NCI-H748 treated with DMSO at 0.1 percent for 48 hours (cell line): ENCODE measurements at places on chromosomes 1 and 21.

DNA sequence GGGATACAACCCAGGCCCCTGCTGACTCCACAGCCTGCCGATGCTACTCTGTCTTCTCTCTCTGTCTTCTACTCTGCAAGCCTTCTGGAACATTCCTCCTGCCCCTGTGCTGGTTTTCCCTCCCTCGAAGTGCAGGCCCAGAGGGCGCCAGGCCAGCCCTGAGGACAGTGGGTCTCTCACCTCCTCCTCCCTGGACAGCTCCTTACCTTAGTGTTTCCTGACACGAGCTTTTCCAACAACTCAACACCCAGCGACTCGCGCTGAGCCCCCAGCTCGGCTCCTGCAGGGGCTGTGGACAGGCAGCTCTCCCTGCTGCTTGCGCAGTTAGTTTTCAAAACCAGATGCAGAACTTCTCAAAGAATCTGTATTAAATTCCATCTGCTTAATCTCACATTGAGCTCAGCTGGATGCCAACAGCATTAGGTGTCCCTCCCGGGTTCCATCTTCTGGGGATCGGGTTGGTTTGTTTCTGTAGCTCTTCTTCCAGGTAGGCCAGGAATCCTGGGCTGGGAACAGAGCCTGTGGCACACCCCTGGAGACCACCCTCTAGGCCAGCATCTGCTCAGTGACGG, 54.2 kb downstream of the PTPRU start:
- no peak for DNase-seq

DNA sequence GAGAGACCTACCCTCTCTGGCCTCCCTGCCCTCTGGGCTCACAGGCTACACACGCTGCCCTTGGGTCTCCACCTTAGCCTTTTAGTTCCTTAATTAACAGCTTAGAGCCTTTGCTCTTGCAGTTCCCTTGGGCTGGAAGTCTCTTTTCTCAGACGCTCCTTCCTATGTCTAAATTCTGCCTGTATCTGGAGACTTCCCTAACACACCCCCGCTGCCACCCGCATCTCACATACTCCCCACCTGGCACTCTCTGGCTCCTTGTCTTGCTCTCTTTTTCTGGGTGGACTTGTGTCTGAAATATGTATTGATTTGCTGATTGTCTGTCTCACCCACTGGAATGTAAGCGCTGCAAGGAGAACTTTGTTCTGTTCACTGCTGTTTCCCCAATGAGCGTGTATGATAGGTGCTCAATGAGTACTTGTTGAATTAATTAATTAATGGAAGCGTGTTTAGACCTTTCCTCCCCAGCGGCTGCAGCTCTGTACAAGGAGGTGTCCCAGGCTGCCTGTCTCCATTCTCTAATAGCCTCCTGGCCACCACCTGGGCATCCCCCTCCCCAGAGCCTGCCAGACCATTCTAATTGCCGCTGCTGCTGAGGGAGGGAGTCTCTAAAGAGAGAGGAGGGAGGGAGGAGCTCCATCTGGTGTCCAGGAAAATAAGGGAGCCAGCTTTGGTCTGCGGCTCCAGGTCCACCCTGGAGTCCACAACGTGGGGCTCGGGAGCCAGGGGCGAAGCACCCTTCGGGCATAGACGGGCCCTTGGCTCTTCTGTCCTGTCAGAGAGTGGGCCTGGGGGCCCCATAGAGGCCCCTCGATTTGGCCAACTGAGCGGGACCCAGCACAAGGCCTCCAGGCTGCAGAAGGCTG, 95.4 kb downstream of the RNF220 start:
- DNase-seq, result no peak

GRCh38 chr1:67382292-67382691, 47.9 kb downstream of the SERBP1 start:
- DNase-seq, result no peak

DNA sequence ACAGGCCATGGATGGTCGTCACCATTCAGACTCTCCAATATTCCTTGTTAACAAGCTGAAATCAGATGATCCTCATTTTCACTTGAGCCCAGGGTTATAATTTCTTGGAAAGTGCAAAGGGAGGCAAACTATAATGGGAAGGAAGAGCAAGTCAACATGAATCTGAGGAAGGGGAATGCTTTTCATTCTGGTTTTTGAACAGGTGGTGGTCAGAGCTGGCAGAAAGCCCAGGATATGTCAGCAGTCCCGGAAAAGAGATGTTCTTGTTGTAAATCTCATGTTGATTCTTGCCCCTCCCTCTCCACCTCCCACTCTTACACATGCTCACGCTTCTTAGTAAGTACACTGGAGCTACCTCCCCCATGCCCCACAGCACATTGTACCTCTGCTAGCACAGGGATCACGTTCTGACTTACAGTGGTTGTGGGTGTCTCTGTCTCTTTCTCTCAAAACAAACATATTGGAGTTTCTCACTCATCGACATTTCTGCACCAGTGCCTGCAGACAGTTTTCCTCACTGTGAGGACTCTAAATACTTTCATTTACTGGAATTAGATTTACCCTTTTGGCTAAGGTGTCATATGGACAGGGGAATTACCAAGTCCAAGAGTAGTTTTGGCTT, 77.6 kb downstream of the XCL2 start:
- peak; percentile 92 for DNase-seq

- DNase-seq, result no peak
These were observed 20.9 kb downstream of the EPHX1 start for GRCh38 chr1:225830841-225831240.

- DNase-seq, result no peak
These were observed 33.2 kb downstream of the KCNK2 start for GRCh38 chr1:215115760-215116159.

- DNase-seq, result no peak
These were observed 20.7 kb downstream of the HMGCS2 start for GRCh38 chr1:119748040-119748439.

DNA sequence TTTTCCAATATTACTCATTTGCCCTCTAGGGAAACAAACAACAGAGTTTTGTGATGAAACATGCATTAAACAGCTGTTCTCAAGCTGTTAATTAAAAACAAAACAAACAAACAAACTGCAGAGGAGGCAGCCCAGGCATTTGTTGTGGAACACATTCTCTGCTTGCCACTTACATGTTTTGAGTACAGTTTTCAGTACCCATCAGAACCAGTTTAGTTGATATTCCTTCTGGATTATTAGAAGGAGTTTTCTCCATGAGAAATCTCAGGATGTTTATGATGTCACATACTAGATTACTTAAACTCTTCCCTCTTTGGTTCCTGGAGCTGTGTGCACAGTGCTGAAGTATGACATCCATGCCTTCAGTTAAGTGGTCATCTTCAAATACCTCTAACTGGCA, at the start of gene OR2T6:
TSS of gene OR2T6 (plus strand) at position 301 of the 400 bp plus-strand sequence. CDS start 11,863 bp downstream, outside the sequence.
- DNase-seq, result no peak

DNA sequence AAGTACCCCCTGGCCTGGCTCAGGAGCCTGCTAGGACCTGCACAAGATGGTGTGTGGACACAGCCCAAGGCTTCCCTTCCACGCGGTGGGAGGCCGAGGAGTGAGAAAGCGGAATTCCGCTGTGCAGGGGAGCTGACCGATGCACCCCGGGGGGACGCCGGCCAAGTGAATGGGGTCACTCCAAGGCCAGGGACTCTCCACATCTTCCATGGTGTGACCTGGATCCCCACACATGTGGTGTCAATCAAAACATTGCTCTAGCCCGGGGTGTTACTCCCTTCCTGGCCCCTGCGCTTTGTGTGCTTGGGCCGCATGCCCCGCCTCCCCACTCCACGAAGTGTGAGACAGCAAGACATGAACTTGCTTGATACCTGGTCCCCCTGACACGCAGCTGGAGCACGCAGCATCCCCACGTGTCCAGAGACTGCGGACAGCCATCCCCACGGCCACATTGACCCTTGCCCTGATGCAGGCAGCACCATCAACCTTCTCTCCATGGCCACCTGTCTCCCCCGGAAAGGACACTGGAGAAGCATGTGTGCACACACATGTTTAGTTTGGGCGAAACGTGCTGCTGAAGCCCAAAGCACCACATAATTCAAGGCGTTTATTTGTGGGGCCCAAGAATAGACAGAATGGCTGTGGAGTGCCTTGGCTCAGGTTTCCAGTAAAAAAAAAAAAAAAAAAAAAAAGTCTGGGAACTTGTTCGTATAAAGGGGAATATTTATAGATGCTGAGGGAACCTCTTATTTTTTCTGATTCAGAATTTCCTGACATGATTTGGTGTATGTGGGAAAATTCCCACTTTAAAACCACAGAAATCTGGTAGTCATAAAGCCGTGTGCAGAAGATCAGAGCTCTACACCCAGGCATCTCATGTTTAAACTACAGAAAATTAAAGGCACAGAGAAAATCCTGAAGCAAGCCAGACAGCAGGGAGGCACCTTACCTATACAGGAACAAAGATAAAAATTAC, 171.7 kb downstream of the HUNK start:
- no peak for DNase-seq

DNA sequence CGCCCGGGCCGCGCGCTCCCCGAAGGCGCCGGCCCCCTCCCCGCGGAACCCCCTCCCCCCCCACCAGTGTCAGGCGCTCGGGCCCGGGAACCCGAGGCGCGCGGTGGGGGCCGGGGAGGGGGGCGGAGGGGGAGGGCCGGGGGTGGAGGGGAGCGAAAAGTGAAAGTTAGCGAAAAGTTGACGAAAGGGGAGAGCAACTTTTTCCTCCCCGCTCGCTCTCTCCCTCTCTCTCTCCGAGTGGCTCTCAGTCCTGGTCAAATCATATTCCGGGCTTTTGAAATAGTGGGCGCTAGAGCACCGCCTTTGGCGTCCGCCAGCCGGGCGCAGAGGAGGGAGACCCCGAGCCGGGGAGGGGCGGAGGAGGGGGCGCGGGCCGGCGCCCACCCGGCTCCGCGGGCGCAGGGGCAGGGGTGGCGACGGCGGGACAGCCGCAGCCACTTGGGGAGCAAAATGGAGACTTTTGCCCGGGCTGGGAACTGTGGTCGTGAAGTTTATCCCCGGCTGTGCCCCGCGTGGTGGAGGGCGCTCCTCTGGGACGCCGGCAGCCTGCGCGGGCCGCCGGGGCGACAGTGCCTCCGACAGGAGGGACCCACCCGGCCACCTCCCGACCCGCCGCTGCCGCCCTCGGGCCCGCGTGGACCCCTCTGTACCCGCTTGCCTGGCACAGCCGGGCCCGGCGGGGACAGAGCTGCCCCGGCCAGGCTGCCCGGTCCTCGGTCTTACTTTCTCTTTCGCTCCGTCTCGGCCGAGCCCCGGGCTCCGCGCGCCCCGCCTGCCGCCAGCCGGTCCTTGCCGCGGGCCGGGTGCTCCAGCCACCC, 697 bp downstream of the PRDM16 start:
- DNase-seq, result peak; percentile 0

DNA sequence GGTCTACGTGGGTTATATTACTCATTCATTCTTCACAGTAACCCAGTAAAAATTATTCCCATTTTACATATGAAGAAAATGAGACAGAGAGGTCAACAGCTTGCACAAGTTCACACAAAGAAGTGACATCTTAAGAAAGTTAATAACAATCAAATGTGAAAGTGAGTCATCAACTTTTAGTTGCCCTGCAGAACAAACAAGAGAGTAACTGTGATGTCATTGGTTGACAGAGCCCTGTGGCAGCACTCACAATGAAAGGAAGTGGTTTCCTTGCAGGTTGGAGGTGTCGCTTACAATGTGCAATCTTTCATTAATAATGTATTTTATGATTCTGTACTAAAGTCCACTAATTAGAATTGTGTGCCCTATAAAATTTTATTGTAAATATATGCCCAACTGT, 369.6 kb downstream of the RYR2 start:
- DNase-seq, result no peak

- DNase-seq, result no peak
These were observed 14.0 kb downstream of the H6PD start for GRCh38 chr1:9248341-9249262.

DNA sequence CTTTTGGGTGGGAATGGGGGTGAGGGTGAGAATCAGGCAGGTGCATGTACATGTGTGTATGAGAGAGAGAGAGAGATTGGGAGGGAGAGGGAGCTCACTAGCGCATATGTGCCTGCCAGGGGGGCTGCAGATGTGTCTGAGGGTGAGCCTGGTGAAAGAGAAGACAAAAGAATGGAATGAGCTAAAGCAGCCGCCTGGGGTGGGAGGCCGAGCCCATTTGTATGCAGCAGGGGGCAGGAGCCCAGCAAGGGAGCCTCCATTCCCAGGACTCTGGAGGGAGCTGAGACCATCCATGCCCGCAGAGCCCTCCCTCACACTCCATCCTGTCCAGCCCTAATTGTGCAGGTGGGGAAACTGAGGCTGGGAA, 95.0 kb downstream of the EPHB2 start:
- DNase-seq, result no peak

GRCh38 chr1:86641318-86641717, 63.1 kb upstream of the SH3GLB1 start:
- no peak for DNase-seq

DNA sequence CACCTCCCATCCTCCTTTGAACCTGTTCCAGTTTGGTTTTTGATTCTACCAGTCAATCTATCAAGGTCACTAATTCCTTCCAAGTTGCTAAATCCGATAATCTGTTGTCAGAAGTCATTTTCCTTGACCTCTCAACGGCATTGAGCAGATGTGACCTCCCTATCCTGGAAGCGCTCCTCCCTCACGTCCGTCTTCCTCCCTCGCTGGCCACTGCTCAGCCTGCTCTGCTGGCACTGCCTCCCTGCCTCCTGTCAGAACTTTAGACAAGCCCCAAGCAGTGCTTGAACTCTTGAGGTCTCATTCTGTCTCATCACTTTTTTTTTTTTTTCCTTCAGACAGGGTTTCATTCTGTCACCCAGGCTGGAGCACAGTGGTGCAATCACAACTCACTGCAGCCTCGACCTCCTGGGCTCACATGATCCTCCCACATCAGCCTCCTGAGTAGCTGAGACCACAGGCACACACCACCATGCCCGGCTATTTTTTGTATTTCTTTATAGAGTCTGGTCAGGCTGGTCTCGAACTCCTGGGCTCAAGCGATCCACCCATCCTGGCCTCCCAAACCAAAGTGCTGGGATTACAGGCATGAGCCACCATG, 4.4 kb upstream of the ACOT7 start:
- no peak for DNase-seq

DNA sequence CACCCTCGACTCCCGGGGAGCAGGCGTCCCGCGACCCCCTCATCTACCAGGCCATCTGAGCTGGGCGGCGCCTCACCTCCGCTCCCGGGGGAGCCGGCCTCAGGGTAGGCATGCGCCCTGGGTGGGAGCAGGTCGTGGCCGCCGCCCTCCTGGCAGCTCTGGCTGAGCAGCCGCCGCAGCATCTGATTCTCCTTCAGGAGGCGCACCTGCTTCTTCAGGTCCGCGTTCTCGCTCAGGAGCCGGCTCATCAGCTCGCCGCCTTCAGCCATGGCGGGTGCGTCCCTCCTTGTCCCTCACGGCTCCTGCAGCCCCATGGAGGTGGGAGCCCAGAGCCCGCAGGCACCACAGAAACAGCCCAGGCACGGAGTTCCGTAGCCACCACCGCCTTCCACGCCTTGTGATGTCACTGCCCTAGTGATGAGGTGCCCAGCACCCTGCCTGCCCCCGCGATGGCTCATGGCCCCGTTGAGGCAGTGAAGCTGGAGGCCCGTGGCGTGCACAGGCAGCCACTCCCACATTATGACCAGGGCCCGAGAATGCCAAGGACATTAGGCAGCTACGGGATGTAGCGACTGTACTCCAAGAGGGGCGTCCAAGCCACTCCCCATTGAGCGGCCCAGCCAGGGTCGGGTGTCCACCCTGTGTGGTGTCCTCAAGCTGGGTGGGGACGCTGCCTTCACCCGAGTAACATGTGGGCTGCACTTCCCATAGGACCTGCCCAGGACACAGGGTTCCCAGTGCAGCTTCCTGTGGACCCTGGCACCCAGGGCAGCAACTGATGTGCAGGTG, 1.5 kb downstream of the SPATC1L start:
- DNase-seq, result no peak

- DNase-seq, result no peak
These were observed 30.7 kb downstream of the ALPL start for GRCh38 chr1:21539933-21540332.
